Urinary bladder (tissue), 4 donors: ENCODE measurements at places on chromosomes 12 and 14.

DNA sequence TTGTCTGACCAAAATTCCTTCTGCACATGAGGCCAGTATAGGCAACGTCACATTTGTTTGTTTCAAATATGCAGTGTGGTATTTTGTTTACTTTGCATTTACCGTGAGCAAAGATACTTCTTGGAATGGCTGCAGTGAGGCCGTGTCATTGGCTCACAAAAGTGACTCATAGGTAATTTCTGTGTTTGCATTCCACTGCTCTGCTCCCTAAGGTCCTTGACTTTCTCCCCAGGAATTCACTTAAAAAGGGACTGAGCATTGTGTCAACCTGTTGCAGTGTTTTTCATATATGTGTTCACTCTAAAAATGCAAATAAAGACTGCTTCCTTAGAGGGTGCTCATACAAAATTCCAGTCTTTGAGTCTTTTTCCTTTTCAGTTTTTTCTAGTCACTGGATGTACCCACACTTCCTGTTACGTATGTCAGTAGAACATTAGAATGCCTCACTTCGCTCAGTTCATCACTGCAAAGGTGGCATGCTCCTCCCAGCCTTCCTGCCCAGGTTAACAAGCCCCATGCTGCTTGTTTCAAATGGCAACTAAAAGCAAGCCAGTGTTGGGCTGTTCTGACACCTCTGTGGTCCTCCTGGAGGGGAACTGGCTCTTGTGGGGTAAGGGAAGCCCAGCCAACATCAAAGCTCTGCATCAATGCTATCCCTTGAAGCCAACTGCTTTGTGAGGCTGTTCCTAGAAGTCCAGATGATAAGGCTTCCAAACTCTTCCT lies 9.1 kb downstream of the C12orf76 start:
- DNase-seq, result peak; percentile 43

DNA sequence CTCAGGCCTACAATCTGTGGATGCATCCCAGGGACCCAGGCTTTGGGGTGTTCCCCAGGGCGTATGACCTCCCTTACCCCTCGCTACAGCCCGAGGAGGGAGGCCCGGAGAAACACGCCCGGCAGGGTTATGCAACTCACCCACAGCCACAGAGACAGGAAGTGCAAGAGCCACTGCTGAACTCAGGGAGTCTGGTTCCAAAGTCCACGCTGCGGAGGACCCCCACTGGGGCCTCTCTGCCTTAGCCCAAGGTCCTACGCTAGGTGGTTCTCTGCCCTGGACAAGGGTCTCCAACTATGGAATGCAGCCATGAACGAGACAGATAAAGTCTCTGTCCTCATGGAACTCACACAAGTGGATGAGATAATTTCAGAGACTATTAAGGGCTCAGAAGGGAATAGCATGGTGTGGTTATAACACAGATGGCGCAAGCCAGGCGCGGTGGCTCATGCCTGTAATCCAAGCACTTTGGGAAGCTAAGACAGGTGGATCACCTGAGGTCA lies 11.3 kb downstream of the SCARB1 start:
- no peak for DNase-seq

GRCh38 chr12:78035901-78036606 lies 205.4 kb downstream of the NAV3 start:
- DNase-seq, result no peak

- no peak for DNase-seq
Observed at GRCh38 chr12:62263966-62264365, 3.8 kb downstream of the USP15 start.

GRCh38 chr14:96710060-96710666 lies 87.0 kb upstream of the VRK1 start:
- no peak for DNase-seq

DNA sequence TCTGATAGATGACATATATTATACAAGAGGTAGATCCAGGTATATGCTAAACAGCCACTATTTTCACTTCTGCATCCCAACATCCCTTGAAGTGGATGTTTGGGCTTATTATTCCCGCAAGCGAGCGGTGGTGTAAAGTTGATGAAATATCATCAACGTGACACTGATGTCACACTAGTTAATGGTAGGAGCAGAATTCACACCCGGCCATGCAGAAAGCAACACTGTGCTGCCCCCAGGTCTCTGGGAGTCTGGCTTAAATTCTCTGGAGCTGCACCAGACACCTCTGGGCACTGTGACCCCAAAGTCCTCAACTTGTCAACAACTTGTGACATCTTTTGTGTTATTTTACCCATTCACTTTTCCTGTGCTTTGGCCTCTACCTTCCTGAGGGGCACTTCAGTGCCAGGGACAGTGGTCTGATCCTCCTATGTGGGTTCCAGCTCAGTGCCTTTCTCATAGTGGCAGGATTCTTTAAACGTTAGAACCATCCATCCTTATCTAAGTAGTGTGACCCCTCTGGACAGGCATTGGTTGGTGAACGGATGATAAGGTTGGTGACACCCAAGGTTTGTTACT lies 952 bp downstream of the DRAM1 start:
- no peak for DNase-seq

DNA sequence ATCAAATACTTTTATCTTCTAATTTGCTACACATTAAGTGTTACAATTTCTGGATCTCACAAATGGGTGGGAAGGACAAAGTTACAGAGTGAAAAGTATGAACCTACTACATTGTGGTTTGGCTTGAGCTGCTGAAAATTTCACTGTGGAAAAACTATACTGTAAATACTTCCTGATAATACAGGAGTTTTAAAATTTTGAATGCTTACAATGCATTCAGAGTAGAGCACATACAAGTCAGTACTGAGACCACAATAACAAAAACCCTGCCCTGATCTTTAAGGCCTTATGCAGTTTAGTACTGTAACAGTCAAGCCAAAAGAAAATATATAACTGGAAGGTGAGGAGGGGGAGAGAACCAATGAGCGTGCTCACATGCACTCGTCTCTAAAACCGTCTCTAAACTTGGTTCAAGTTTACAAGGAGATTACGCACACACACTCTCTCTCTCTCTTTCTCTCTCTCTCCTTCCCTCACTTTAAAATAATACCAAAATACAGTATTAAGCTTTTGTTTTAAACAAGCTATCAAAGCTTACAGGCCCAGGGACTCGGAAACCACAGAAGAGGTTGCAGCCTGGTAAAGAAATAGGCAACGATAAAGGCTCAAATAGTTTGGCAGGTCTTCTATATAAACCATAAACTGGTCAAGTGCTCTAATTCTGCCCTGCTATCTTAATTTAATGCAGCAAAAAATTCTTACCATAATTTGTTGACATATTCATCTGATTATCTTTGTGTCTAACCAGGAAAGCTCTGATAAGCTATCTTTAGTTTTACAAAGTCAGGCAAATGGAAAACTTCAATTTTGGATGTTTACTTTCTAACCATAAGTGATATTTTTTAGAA lies 58.0 kb downstream of the ATF7 start:
- no peak for DNase-seq

DNA sequence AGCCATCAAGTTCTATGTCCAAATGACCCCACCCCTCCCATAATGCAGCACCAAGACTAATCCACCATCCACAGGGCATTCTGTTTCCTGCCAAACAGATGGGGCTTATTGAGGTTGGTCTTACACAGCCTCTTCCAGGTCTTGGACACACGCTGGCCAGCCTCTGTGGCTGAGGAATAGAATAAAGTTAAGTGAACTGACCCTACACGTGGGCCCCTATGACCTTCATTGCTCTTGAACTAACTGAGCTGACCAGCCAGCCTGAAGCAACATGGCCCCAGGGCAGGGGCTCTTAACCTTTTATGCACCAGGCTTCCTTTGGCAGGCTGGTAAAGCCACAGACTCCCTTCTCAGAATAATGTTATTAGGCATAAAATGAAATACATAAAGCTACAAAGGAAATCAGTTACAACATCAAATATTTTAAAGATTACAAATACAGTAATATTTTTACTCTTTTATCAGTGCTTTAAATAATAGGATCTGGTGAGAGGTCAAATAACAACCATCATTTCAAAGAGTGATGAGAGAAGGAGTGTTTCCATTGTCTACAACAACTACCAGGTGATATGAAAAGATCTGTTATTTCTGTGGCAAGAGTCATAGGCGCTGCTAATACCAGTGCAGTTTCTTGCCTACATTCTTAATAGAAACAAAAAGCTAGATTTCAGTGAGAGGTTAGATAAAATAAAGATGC lies 192.9 kb upstream of the NUDT4 start:
- DNase-seq, result no peak

- DNase-seq, result no peak
Observed at GRCh38 chr14:83470959-83471695, 1937.5 kb upstream of the SEL1L start.

- DNase-seq, result no peak
Observed at GRCh38 chr12:54504550-54504949, 7.0 kb downstream of the NCKAP1L start.

DNA sequence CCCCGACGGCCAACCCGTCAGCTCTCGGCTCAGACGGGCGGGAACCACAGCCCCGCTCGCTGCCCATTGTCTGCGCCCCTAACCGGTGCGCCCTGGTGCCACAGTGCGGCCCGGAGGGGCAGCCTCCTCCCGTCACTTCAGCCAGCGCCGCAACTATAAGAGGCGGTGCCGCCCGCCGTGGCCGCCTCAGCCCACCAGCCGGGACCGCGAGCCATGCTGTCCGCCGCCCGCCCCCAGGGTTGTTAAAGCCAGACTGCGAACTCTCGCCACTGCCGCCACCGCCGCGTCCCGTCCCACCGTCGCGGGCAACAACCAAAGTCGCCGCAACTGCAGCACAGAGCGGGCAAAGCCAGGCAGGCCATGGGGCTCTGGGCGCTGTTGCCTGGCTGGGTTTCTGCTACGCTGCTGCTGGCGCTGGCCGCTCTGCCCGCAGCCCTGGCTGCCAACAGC lies at the start of gene WNT1:
Gene WNT1 (plus strand): TSS at position 32 of the 450 bp plus-strand sequence. CDS start 329 bp downstream, at position 361.
- no peak for DNase-seq

GRCh38 chr14:73625706-73626105 lies 13.4 kb downstream of the ACOT6 start:
- no peak for DNase-seq
